Mucosa of descending colon (tissue), 3 donors: ENCODE measurements at places on chromosomes 11 and 22.
A peak's percentile ranks its signal among the peaks of the same experiment; 100 is the strongest.

DNA sequence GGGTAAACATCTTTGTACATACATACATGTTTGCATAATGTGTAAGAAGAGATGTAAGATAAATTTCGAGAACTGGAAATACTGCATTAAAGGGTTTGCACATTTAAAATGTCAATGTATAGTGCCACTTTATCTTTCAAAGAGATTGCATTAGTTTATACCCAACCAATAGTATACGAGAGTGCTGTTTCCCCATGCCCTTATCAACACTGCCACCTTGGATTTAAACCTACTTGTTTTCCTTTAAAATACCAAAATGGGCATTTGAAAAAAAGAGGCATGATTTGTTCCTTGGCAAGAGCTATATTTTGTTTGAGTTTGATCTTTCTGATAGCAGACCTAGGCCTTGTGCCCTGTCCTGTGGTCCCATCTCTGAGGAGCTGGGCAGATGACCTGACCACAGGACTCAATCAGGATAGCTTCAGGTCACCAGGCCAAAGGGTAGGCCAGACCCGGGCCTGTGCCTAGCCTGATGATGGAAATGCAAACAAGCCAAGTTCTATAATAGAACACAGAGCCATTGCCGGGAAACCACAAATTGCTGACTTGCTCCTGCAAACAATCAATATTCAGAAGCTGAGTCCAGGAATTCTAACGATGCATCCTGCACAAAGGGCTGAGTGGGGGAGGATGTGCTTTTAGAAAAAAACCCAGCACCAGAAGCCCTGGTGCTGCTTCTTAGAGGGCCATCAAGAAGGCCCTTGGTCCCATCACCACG is 16.9 kb upstream of the ALG8 start:
- no peak for DNase-seq

DNA sequence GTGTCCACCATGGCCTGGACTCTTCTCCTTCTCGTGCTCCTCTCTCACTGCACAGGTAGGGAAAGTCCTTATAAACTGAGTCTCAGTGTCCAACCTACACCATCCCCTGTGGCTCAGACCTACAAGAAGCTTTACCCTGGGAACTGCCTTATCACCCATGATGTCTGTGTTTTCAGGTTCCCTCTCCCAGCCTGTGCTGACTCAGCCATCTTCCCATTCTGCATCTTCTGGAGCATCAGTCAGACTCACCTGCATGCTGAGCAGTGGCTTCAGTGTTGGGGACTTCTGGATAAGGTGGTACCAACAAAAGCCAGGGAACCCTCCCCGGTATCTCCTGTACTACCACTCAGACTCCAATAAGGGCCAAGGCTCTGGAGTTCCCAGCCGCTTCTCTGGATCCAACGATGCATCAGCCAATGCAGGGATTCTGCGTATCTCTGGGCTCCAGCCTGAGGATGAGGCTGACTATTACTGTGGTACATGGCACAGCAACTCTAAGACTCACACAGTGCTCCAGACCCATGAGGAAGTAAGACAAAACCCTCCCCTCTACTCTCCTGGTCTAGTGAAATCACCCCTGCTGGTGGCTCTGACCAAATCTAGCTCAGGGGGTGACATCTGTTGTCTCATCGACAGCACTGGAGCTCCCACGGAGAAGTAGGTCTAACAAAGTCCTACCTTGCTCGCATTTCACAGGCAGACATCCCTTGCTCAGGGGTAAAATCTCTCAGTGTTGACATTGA is 74.3 kb downstream of the VPREB1 start:
- DNase-seq = no peak

DNA sequence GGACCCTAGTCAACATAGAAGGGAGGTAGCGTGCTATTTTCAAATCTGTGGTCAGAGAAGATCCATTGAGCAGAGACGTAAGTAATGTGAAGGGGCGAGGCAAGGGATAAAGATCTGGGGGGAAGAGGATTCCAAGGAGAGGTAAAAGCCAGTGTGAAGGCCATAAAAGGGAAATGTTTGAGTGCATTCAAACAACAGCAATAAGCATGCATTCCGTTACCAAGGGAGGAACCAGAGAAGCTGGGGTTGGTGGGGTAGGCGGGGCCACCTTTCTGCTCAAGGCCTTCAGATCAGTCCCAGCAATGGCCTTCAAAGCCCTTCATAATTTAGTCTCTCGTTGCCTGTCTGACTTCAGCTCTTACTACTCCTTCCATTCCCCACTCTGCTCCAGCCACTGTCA is 18.4 kb upstream of the SMPD1 start:
- no peak for DNase-seq

DNA sequence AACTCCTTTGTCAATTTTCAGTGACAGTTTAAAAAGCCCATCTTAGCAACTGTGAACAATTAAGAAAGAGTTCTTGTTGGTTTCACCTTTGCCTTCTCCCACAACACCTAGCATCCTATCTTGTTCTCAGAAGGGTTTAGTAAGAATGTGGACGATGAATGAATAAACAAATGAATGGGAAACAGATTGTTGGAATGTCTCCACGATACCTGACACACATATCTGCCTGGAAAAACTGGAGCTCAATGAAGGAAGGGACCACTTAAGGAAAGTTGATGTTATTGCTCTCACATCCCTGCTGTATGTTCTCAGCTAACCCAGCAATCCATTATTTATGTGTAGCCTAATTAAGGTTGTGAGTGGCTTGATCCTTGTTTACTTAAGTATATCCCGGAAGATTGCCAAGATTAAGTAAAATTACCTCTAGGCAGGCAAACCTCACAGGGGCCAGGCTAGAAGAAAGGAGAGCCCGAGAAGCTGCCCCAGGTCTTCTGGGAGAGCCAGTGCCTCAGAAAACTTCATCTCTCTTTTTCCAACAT is 286.4 kb downstream of the NXPE2 start:
- no peak for DNase-seq

DNA sequence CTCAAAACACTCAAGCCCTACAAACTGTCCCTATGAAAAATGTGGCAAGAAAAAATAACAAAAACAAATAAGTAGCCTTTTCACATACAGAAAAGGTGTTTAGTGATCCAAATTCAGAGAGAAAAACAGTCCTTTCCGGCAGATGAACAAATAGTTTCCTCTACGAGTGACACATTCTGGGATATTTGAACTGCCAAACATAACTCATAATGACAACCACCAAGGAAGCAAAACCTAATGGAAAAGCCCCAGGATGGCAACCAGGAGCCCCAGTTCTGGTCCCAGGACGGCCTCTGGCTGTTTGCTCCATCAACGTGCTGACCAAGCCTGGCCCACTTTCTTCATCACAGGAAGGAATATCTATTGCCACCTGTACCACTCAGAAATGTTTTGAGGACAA is 6.0 kb downstream of the PACSIN2 start:
- peak; percentile 34 for DNase-seq

GRCh38 chr11:117877120-117877784 is 794 bp upstream of the FXYD6 start:
- DNase-seq = no peak

DNA sequence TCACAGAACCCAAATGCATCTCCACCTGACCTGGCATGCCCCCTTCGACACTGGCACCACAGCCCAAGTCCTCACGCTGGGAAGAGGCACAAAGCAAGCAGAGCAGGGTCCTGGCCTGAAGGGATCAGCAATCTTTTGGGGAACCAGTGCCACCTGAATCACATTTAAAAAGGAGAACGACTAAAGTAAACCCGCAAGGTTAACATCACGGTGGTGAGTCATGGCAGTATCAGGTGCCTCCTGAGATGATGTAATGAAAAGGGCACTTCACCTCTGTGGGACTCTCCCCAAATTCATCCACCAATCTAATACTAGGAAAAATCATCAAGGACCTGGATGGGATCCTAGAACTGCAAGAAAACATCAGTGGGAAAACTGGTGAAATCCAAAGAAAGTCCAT is 44.9 kb downstream of the PACSIN2 start:
- DNase-seq = no peak

DNA sequence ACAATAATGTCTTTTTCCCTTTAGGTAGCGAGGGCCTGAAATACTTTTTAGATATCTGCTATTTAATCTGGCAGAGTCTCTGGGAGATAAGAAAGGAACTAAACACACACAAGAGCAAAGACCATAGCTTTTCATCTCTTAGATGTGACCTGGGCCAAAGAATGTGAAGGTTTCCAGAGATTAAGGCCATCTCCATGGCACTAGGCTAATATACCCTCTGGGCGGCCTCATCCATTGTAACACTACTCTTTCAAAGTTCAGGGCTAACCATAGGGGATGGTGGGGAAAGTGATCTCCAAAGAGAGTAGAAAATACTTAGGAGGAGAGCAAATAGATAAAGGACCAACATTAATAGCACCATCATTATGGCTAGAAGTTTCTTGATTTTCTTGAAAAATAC is 326.4 kb downstream of the LRRC4C start:
- DNase-seq = no peak

- DNase-seq = no peak
These were observed 17.3 kb upstream of the PANX2 start for GRCh38 chr22:50153056-50153755.

DNA sequence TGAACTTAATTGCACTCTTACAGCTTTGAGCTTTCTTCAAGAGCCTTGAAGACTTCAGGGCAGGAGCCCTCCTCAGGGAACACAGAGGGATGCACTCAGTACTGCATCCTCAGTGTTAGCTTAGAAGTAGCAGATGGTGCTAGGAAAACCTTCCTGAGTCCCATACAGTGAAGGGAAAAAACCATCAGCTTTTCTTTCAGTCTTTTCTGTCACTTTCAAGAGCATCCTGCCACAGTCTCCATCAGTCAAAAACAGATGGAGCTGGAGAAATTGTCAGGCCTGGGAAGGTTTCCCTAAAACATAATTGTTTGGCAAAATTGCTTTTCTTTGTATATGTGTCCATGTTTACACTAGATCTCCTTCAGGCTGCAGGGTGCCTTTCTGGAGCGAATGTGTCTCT is 384.1 kb downstream of the NELL1 start:
- DNase-seq = no peak

GRCh38 chr11:90364527-90364926 is 141.7 kb upstream of the CHORDC1 start:
- DNase-seq = no peak

- no peak for DNase-seq
These were observed 96.5 kb downstream of the RRM1 start for GRCh38 chr11:4191031-4191571.

GRCh38 chr11:20912922-20913512 is 243.6 kb downstream of the NELL1 start:
- no peak for DNase-seq

GRCh38 chr11:6681949-6682348 is 1.2 kb downstream of the MRPL17 start:
- peak; percentile 8 for DNase-seq

- no peak for DNase-seq
These were observed 29.2 kb downstream of the SYT7 start for GRCh38 chr11:61551634-61552033.

- no peak for DNase-seq
These were observed 920 bp downstream of the TMEM218 start for GRCh38 chr11:125110506-125110905.

DNA sequence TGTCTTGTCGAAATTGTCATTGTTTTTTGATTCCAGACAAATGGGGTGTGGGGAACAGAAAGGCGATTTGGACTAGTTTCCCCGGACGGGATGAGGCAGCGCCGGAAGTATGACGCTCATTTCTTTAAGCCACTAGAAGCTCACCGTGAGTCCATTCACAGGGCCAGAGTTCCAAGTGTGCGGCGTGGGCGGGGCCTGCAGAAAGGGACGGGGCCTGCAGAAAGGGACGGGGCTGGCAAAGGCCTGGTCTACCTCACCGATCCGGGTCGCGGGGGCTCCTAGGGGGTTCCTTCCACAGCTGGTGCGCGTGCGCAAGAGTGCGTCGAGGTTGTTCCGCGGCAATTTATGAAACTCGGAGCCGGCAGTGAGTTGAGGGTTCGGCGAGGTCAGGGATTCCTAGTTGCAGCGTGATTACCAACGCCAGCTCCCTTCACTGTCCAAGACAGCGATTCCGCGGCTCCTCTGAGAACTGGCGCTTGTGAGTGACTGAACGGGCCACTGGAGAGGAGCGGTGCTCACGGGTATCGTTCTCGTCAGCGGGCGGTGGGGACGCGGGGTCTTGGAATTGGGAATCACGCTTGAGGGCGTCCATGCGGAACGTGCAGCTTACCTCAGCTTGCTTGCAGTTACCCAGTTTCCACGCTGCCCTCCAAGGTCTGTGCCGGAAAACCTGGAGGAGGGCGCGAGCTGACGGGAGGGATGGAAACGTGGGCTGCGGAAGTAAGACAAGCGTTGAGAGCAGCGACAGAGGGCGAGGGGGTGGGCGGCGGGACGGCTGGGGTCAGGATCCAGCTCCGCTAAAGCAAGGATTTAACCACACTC is at the start of gene ZNF215:
Gene ZNF215 (plus strand): TSS at position 219 of the 822 bp plus-strand sequence. CDS start 5,847 bp downstream, outside the sequence.
- DNase-seq = peak; percentile 89

- DNase-seq = no peak
These were observed 5.4 kb downstream of the WNT7B start for GRCh38 chr22:45971408-45972028.

DNA sequence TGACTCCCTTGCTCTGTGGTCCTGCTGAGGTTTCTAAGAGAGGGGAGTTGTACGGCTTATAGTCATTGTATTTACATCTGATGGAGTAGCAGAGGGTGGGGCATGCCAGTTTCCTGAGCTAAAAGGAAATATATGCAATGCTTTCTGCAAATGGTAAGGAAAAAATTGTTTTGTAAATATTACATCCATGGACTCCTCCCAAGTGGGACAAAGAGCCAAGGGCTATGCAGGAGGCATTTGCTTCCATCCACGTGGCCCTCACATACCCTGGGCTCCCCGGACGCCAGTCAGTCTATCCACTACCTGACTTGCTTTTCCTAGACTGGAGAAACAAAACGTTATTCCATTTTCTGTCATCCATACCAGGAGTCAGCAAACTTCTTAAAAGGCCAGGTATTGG is 59.7 kb upstream of the PITPNB start:
- no peak for DNase-seq

DNA sequence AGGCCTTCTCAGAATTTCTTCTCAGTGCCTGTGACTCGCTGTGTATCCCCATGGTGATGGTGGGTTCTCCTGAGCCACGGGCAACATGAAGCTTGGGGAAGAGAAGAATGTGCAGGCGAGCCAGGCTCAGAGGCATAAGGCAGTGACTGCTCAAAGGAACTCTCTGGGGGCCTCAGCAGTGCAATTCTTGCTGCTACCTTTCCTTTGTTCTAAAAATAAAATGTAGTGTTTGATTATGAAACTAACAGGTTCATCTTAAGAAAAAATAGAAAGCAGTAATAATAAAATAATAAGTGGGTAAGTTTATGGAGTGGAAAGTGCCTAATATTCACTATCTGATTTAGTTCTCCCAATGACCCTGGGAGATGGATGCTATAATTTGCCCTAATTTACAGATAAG is 46.7 kb downstream of the MEI1 start:
- DNase-seq = no peak

GRCh38 chr11:71426413-71426812 is 21.8 kb downstream of the DHCR7 start:
- no peak for DNase-seq

- no peak for DNase-seq
These were observed 57.8 kb downstream of the ENDOD1 start for GRCh38 chr11:95147364-95147905.

GRCh38 chr11:76453248-76453647 is 8.4 kb downstream of the EMSY start:
- DNase-seq = no peak

GRCh38 chr11:118868659-118869058 is 15.0 kb upstream of the CXCR5 start:
- no peak for DNase-seq

- DNase-seq = no peak
These were observed 12.3 kb downstream of the DGAT2 start for GRCh38 chr11:75780888-75781287.
